ACHN (cell line): ENCODE measurements at places on chromosomes 5 and 9.

- DNase-seq, result no peak
Measured at GRCh38 chr5:106720367-106720766, 950.4 kb downstream of the EFNA5 start.

GRCh38 chr9:97753975-97754374 is 56.8 kb upstream of the XPA start:
- no peak for DNase-seq

DNA sequence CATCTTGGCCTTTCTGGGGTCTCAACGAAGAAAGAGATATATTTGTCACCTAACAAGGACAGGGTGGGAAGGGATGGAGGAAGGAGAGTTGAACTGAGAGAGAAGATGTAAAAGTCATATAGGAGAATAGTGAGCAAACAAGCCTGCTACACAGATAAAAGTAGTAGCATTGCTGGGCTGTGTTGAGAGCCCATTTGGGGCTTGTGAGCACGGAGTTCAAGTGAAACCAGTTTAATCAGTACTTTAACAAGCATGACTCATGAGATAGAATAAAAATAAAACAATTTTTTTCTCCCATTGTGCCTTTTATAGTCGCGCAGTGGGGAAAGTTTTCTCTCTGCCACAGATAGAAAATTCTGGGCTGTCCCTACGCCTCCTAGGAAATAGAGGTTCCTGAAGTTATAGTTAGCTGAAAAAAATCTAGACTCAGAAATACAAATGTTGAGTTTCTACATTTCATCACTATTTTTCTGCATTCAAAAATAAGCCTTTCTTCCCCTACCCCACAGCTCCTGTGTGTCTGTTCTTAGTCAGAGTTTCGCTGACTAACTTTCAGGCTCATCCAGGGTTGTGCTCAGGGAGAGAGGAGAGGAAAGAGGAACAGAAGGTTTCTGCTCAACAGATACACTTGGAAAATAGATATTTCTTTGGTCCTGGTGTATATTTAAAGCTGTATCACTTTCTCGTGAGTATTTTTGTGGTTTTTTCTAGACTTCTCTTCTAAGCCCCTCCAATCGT is 395.8 kb upstream of the ADAMTSL1 start:
- DNase-seq, result no peak

GRCh38 chr5:67045816-67046740 is 150.5 kb downstream of the CD180 start:
- no peak for DNase-seq

- no peak for DNase-seq
Measured at GRCh38 chr5:176921714-176922113, 22.6 kb upstream of the HK3 start.

- DNase-seq, result peak; percentile 94
Measured at GRCh38 chr5:133245191-133246052, 193.6 kb downstream of the HSPA4 start.
